Renal cortical epithelial cell (primary cell): ENCODE measurements at places on chromosomes 3 and 15. TPM values are rescaled to one million over a fixed set of nuclear protein-coding genes. Genes with fewer than 3 reads are reported as not detected.

GRCh38 chr3:143510601-143511000 is 337.7 kb downstream of the SLC9A9 start:
- peak; percentile 6 for DNase-seq

DNA sequence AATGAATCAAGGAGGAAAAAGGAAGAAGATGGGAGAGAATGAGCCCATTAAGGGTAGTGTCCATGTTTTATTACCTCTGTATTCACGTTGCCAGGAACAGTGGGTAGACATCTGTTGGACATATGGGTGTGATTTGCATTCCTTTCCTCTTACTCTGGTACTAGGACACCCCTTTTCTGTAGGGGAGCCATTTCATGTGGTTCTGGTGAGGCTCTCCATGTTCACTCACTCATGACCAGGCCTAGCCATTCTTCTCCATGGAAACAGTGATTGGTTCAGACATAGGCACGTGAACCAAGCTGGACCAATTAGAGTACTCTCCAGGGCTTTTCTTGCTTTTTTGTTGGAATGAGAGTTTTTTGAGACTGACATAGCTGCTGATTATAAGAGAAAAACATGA is 39.6 kb upstream of the PDCD6IP start:
- DNase-seq = no peak

GRCh38 chr3:54917174-54917573 is 10.7 kb downstream of the LRTM1 start:
- no peak for DNase-seq

GRCh38 chr3:127529346-127530188 is 61.0 kb downstream of the TPRA1 start:
- DNase-seq = no peak

GRCh38 chr3:132160198-132160597 is 125.4 kb upstream of the CPNE4 start:
- DNase-seq = no peak

The C3orf22 gene
- not detected in 2 replicates for total RNA-seq

DNA sequence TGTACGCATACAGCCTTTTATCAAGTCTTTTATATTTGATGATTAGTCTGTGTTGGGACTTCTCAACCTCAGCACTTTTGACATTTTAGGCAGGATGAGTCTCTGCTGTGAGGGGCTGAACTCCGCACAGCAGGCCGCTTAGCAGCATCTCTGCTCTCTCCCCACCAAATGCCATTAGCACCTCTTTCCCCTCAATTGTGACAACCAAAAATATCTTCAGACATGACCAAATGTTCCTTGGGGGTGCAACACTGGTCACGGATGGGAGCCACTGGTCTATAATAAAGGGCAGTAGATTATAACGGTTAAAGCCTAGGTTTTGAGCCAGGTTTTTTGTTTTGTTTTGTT is 109.7 kb upstream of the LRIG1 start:
- no peak for DNase-seq

- peak; percentile 31 for DNase-seq
Measured at GRCh38 chr3:19886404-19886803, 47.6 kb downstream of the EFHB start.

The SPINK8 gene
- total RNA-seq = not detected in 2 replicates

- DNase-seq = no peak
Measured at GRCh38 chr3:105284876-105285275, 81.8 kb upstream of the ALCAM start.

DNA sequence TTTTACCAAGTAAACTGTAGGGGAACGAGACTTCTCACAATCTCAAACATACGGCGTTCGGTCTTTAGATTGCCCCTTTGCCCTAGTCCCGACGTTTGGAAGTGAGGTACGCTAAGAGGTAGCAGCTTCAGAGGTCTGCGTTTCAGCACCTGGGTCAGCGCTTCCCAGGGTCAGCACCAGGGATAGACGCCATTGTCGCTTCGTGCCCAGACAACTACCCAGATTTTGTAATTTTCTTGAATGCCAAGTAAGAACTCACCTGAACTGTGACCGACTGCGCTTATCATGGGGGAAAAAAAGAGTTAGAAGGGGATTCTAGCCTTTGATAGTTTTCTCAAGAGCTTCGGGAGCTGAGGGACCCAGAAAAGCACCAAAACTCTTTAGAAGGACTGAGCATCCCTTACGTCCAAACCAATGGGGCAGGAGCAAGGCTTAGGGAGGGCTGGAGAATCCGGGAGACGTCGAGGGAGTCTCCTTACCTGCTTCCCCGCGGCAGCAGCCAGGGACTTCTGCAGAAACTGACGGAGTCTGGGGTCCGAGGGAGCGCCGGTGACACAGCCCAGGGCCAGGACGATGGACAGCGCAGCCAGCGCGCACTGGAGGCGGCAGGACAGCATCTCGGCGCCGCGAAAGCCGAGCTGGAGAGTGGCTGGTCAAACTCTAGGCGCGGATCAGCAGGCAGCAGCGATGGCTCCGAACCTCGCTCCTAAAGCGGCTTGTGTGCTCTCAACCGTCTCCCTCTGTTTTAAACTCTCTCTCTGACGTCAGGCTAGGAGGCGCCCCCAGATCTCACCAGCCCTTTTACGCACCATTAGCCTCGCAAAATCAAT is at the start of gene SST:
SST (minus strand) TSS at position 720 of the 830 bp plus-strand sequence; CDS start at position 617, 103 bp downstream.
- peak; percentile 65 for DNase-seq

DNA sequence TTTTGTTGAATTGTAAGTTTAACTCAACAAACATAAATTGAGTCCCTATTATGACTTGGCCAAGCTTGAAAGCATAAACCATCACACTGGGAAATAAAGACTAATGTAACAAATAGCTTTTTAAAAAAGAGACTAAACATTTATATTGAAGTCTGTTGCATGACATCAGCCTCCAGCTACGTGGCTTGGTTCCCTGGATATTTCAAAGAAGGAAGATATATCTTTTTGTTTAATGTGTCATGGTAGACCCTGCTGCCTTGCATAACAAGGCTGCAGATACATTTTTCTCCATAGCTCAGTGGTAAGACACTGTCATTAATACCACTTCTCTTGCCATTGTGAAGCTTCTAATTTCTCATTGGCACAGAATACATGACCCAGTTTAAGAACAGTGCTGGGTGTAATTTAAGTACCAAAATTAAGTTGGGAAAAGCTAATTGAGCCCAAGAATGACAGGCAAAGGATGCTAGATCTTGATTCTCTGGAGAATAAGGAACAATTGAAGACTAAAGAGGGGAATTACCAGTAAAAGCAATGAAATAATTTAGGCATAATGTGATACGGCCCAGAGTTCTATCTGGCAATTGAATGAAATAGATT is 14.0 kb downstream of the RCN2 start:
- DNase-seq = no peak

DNA sequence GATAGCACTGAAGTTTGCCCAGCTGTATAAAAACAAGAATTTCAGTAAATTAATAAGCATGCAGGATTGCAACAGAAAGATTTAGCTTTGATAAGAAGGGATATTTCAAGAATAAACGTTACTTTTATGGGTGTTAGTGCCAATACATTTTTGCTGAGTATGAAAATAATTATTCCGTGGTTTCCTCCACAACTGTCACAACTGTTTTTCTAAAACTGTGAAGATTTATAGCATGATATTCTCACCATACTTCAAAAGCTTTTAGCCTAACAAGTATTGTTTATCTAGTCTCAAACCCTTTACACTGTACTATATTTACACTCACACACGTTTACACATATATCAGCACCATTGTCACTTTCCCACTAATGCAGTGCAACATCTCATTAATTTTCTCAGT is 200.5 kb downstream of the TPRG1 start:
- no peak for DNase-seq

DNA sequence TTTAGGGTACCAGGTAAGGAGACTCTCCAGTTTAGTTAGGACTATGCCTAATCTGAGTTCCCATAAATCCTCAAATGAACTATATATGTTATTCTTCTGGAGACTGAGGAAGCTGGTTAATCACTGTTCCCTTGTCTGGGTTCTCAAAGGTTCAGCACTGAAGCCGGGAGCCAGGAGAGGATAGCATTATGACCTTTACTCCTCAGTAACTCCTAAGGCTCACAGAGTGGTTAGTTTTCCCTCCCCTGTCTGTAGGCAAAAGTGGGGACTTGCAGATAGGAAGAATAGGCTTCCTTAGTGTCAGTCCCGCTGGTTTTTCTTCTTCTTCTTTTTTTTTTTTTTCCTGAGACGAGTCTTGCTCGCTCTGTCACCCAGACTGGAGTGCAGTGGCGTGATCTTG is 50.4 kb downstream of the CRTC3 start:
- DNase-seq = no peak
